ENCODE measurements at places on chromosomes 12 and 14.

GRCh38 chr12:23099104-23099503 is 474.1 kb downstream of the ETNK1 start:
- no peak for DNase-seq

DNA sequence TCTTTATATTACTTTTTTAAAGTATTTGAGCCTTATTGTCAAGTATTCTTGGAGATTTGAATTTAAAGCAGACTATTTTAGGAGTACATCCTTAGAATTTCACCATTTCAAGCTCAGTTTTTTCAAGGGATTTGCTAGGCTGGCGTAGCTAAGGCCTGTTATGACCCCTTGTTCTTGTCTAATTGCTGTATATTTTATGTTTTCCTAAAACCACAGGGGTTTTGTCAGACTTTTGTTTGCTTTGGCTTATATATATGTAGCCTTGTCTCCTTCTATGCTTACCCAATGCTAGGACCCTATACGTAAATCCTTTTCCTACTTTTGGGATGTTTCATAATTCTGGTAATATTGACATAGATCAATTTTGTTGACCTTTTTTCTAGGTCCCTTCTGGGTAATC is 147.0 kb upstream of the SYT10 start:
- DNase-seq = no peak

DNA sequence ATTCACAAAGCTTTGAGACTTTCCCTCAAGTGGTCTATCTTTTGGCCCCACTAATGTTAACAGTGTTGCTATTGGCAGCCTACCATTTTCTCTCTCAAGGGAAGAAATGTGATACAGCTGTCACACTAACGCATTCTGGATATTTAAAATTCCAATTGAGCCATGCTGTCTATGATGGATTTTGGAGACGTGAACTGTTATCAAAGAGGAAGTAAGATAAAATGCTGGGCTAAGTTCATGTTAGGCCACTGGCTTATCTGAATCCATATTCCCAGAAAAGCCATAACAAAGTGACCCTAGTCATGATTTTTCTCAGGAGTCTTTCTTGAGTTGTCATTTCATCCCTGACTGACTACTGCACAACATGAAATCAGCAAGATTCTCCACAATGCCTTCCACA is 200.2 kb downstream of the PHLDA1 start:
- no peak for DNase-seq

GRCh38 chr14:59675394-59675793 is 98.8 kb upstream of the CCDC175 start:
- no peak for DNase-seq
